ENCODE measurements at places on chromosomes 6 and 20. TPM values are rescaled to one million over a fixed set of nuclear protein-coding genes. Genes with fewer than 3 reads are reported as not detected.

Gene TNXB
- 35.8 TPM for total RNA-seq

Gene RUNX2
- 4.4 TPM for total RNA-seq

Gene PDRG1
- total RNA-seq: 7.9 TPM

Gene HLA-DQA2
- not detected for total RNA-seq
